ENCODE measurements at places on chromosomes 11 and 22.

DNA sequence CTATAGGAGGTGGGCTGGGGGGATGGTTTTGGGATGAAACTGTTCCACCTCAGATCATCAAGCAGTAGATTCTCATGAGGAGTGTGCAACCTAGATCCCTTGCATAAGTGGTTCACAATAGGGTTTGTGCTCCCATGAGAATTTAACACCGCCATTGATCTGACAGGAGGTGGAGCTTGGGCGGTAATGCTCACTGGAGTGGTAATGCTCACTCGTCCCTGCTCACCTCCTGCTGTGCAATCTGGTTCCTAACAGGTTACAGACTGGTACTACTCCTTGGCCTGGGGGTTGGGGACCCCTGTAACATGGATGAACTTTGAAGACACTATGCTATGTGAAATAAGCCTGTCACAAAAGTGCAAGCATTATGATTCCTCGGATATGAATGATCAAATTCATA is 87.0 kb upstream of the CLNS1A start:
- DNase-seq, result no peak

- no peak for DNase-seq
These were observed 105.4 kb downstream of the MIAT start for GRCh38 chr22:26762503-26763472.

GRCh38 chr22:17235149-17235655 is 16.0 kb upstream of the ADA2 start:
- DNase-seq, result no peak

DNA sequence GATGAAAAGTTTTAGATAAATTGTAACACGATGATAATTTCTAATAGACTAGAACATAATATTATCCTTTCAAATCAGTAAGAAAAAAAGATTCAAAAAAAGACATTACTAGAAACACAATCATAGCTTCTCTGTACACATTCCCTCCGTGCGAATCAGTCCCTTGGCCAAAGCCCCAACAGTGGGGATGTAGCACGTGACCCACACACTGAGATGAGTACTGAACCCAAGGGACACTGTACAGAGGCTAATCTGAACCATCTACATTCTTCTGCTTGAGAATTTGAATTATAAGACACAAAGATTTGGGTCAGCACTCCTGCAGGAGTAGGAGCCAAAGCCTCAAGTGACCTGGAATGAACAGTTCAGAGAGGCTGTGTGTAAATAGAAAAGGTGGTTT is 353.7 kb downstream of the INSC start:
- DNase-seq, result no peak

GRCh38 chr11:123778511-123778910 is 24.2 kb upstream of the OR6X1 start:
- no peak for DNase-seq

DNA sequence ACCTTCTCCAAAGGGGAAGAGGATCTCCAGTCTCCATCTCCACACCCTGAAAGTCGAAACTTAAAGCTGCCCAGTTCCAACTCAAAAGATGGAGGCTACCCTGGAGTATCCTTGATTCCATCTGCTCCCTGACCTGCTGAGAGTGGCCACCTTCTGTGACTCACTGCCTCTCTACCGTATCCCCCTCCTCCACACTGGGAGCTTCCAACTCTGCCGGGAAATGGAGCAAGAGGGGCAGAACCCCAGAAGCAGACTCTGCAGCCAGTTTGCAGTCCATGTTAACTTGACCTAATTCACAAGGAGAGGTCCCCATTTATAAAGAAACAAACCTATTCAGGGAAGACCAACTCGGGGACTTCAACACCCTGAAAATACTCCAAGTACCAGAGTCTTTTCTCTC is 22.0 kb upstream of the IRAG1 start:
- no peak for DNase-seq

DNA sequence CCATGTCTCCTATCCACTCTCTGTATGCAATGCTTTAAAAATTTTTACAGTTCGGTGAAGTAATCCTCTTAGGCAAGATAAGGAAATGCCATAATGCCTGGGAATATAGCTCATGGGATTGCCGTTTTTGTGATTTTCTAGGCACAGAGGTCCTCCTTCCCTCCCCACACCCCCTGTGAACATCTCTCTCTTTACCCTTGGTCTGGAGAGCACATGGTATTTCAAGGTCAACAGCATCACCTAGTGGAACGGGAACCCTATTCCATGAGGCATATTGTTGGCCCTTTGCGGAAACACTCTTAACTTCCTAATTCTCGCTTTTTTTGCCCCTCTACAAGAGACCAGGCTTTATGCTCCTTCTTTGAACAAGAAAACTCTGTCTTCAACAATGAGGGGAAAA is 8.8 kb downstream of the NXPE4 start:
- no peak for DNase-seq

DNA sequence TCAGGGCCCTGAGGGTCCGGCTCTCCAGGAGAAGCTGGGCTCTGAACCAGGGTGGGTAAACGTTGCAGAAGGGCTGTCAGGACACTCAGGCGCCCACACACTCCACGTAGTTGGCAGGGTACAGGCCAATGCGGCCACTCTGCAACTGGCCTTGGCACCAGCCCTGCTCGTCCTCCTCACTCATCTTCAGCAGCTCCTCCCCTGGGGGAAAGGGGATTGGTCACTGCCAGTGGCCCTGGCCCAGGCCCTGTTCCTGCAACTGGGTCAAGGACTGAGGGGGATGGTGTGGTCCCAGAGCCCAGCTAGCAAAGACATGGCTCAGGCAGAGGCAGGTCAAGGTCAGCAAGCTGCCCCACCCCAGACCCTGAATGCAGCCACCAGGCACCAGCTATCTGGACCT is 1.2 kb upstream of the ARFGAP2 start:
- DNase-seq, result no peak

DNA sequence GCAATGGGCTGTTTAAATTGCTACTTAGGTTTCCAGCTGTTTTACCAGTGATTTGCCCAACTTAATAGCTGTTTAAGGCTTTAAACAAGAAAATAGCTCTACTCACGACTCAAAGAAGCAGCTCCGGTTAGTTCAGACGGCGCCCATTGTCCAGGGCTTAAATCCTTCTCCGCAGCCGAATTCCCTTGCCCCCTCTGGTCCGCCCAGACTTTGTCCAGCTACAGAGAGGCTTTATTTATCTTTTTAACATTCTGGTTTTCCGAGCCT is 20.9 kb upstream of the SCUBE1 start:
- no peak for DNase-seq

DNA sequence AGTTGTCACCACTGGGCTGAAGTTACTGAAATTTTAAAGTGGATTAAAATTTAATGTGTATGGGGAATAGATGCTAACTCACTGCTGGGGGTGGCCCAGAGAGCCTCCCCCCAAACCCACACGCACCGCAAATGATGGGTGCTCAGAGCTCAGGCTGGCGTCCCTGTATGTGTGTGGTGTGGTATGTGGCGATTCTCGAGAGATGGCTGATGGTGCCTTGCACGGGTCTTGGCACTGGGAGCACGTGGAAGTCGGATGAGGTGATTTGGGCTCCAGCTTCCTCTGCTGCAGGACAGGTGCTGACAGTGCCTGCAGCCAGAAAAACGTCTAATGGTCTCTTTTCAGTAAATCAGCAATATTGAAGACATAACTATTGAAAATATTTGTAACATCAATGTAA is 1473.3 kb downstream of the TBC1D22A start:
- no peak for DNase-seq

- DNase-seq, result no peak
These were observed 2.9 kb upstream of the LMO1 start for GRCh38 chr11:8266246-8267241.

DNA sequence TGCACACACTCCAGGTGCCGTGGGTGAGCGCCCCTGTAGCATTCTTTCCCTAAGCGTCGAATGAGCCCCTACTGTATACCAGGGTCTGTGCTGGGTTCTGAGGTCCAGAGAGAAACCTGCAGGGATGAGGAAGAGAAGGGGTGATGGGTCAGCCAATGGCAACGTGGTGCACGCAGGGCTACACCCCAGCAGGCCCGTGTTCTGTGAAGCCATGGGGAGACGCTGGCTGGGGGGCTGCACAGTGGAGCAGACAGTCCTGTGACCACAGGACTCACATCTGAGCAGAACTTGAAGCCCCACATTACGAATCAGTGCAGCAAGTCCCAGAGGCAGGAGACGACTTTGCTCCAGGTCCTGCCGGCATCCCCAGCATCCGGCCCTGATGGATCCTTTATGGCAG is 1481.4 kb downstream of the BRD1 start:
- no peak for DNase-seq

DNA sequence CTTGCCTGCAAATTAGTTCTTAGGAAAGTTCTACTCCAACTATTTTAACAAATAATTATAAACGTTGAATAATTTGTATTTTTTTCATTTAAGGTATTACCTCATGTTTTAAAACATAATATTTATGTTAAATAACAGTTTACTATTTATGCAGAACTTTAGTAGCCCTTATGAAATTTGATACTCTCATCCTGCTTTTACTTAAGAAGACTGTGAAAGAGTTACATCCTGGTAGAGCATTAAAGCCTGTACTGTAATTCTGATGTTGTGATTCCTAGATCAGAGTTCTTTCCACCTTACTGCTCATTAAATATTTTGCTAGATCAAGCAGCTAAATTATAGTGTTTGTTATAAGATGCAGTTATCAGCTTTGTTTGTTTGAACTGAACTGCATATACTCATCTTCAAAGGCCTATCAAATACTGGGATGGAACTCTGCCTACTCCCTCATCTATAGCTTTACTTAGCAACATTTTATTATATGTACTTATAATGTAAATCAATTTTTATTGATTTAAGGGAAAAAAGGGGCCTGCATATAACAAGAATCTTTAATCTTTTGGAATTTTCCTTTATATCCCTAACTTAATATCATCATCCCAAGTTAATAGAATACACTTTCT is 304.2 kb downstream of the DYNC2H1 start:
- DNase-seq, result no peak

GRCh38 chr22:41425660-41426365 is 20.8 kb downstream of the TOB2 start:
- DNase-seq, result no peak

- peak; percentile 44 for DNase-seq
These were observed 1.7 kb downstream of the QSER1 start for GRCh38 chr11:32894149-32894827.

DNA sequence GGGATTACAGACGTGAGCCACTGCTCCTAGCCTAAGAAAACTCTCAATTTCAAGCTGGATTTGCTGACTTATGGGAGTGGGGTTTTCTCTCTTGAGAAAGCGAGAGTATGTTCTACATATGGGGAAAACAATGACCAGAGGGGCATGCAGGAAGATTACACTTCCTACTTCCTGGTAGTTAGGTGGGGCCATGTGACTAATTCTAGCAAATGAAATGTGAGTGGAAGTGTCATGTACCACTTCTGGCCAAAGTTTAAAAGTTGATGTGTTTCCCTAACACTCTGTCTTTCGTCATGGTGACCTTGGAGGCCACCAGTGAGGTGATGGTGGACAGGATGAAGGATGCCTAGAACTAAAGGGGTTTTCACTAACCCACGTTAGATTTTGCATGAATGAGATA is 50.5 kb downstream of the PARVG start:
- DNase-seq, result no peak

GRCh38 chr11:69203901-69204245 is 48.1 kb downstream of the SMIM38 start:
- no peak for DNase-seq

- no peak for DNase-seq
These were observed 984.0 kb downstream of the BRD1 start for GRCh38 chr22:48843640-48844039.

- no peak for DNase-seq
These were observed 79.0 kb downstream of the LDLRAD3 start for GRCh38 chr11:36022882-36023281.

DNA sequence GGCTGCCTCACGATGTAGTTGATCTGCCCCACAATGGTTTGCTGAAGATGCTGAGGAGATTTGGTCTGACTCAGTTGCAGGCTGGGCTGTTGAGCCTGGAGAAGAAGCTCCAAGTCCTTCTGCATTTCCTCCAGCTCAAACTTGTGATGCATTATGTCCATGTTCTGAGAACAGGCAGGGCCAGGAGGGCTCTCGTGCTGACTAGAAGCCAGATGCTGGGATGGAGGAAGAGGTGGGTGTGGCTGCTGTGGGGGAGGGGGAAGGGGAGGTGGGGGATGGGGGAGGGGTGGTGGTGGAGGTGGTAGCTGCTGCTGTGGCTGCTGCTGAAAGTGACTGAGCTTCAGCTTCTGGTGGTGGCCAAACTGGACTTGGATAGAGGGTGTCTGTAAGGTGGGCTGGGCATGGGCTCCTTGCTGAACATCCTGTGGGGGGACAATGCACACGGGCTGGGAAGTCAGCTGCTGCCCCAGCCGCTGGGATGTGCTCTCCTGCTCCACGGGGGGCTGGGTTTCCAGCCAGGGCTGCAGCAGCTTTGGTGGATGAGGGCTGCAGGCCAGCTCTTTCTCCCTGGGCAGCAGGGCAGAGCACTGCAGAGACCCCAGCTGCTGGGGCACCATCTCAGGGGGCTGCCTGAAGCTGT is 42.1 kb downstream of the TRIM66 start:
- DNase-seq, result no peak

DNA sequence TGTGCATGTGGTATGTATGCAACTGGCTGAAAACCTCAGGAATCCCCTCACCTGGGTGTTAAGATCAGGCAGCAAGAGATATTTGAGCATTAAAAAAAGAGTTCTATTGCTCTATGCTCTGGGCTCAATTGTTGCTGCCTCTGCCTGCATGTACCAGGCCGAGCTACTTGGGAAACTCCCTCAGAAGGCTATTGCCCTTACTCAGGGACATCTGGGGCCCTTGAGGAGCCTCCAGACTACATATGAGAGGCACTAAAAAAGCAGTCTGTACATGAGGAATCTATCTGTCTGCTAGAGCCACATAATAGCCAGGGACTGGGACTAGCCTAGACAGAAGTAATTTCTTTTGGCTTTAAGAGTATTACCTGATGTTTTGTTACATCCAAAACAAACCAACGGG is 120.1 kb downstream of the SWAP70 start:
- no peak for DNase-seq

DNA sequence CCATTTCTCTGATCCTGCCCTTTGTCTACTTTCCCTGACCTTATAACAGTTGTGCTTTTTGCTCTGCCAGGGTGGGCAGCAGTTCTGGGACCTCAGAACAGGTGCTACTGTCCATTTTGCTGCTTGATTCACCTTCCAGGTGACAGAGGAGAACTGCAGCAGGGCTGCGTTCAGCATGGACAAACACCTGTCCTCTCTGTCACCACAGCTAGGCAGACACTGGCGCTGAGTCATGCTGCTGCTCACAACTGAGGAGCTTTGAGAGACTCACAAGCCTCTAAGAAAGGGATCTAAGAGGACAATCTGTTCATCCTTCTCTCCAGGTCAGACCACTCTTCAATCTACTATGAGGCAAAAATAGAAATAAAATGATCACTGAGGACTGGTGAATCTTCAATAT is 1144.5 kb upstream of the CCDC90B start:
- DNase-seq, result peak; percentile 42

- DNase-seq, result no peak
These were observed 1.8 kb downstream of the PGGHG start for GRCh38 chr11:290621-291231.

- DNase-seq, result no peak
These were observed 29.2 kb upstream of the PPARA start for GRCh38 chr22:46121079-46121478.

- no peak for DNase-seq
These were observed 13.4 kb downstream of the TNKS1BP1 start for GRCh38 chr11:57311109-57311936.

GRCh38 chr11:7622721-7623120 is 50.6 kb downstream of the CYB5R2 start:
- DNase-seq, result no peak

- DNase-seq, result no peak
These were observed 78.7 kb downstream of the PIWIL3 start for GRCh38 chr22:24695561-24696511.

All from NCI-H1417 treated with DMSO at 0.1 percent for 48 hours (cell line).